ENCODE measurements at places on chromosomes 11 and 22.
A peak's percentile ranks its signal among the peaks of the same experiment; 100 is the strongest.

DNA sequence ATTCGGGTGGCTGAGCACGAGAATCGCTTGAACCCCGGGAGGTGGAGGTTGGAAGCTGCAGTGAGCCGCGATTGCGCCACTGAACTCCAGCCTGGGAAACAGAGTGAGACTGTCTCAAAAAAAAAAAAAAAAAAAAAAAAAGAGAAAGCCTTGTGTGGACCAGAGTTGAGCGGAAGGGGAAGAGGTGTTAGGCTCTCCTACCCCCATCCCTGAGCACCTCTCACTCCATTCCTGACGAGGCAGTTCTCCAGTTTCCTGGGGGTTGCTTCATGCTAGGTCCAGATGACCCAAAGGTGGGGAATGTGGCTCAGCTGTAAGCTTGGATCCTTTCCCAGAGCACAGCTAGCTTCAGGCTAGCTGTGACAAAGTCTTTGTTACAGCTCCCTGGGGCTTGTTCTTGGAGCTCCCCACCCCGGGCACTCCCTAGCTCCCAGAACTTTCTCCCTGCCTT is 8.8 kb upstream of the DNAL4 start:
- no peak for DNase-seq

DNA sequence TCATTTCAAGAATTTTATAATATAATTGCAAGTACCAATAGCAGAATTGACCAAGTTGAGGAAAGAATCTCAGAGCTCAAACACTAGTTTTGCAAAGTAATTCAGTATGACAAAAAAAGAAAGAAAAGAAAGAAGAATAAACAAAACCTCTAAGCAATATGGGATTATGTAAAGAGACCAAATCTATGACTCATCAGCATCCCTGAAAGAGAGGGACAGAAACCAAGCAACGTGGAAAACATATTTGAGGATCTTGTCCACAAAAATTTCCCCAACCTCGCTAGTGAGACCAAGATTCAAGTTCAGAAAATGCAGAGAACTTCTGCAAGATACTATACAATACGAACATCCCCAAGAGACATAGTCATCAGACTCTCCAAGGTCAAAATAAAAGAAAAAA is 203.7 kb upstream of the DDI1 start:
- no peak for DNase-seq

- no peak for DNase-seq
Measured at GRCh38 chr11:57546869-57547475, 9.6 kb downstream of the SMTNL1 start.

DNA sequence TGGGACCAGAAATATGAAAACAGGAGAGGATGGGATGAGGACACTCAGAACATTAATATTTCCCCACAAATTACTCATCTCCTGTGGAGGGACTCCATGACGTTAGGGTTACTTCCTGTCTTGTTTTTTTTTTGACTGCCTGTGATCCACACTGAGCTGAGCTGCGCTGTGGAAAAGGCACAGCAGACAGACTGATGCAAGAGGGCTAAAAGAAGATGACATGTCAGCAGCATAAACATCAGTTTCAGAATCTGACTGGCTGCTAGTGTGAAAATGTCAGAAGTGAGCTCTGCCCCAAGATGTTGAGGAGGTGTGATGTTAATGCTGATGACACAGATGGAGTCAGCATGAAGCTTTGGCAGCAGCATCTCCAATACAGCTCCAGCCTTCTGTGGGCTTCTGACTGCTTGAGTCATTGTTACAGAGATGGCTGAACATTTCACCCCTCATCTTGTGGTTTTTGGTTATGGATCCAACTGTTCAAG is 286.8 kb downstream of the BLID start:
- no peak for DNase-seq

GRCh38 chr11:66768088-66768521 is 39.1 kb upstream of the SPTBN2 start:
- no peak for DNase-seq

DNA sequence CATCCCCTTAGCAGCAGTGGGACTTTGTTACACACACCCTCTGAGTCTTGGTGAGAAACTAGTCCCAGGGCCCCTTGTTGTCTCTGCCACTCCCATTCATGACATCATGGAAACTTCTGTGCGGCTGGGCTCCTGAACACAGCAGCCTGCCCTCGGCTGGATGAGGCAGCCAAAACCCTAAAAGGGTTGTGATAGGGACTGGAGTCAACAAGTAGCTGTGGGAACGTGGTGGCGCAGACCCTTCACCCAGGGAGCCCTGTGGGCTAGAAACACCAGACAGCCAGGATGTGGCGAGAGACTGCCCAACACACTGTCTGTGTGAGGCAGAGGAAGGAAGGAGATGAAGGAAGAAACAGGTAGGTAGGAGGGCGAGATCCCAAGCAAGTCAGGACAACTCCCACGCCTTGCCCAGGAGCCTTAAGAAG is 3.9 kb downstream of the CD3D start:
- peak; percentile 66 for DNase-seq

DNA sequence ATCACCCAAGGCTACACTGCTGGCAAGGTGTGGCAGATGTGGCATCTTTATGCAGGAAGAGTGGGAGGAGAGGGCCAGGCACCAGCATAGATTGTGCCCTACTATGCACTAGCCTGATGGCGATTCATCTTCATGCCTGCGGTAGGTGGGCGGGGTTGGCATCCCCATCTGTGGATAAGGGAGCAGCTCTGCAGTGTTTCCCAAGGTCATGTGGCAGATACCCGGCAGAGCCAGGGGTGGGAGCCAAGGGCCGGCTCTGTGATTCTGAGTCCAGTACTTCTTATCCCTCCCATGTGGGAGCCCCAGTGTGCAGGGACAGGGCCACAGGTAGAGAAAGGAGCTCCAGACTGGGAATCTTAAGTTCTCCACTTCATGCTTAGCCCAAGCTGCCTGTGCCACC is 20.0 kb downstream of the CD82 start:
- DNase-seq: no peak

DNA sequence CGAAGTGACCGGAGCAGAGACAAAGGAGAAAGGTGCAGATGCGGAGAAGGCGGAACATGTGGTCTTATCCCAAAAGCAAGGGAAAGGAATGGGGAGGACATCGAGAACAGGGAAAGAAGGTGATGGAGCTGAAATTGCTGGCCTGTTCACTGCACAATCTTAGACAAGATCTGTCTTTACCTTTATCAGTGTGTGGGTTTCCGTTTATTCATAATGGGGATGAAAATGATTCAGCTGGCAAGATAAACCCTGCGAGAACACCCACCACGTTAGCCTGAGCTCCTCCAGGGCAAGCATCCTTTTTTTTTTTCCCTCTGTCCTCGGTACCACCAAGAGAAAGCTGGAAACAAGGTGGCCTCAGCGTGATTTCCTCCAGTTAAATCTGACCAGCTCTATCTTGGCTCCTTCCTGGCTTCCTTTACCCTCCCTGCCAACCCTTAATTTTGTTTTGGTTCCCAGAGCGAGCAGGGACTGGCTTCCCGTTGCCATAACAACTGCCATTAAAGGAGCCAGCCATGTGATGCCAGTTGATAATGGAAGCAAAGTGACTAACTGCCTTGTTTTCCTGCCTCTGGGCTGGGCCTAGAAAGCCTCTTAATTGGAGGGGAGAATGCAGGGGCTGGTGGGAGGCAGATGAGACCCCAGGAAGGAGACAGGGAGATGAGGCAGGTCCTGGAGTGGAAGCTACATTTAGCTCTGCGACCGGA is 4.2 kb downstream of the SGSM1 start:
- no peak for DNase-seq

DNA sequence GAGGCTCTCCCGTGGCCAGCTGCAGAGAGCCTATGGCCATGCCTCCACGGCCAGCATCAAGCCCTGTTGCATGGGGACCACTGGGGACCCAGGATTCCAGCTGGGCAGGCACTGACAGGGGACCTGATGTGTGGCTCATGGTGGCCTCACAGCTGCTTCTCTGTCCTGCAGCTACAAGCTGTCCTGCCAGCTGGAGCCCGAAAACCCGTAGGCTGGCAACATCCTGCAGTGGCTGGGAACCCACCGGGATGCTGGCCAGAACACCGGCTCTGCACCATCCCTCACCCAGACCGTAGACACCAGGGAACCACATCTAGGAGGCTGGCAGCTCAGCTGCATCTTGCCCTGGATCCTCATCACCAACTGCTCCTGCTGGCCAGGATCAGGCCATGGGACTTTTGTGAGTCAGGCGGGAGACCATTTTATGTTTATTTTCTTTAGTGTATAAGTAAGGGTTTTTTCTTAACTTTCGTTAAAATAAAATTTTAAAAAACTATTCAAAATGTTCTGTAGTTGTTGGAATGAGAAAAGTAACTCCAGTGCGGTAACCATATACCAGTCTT is 7.9 kb downstream of the RGL4 start:
- DNase-seq: no peak

DNA sequence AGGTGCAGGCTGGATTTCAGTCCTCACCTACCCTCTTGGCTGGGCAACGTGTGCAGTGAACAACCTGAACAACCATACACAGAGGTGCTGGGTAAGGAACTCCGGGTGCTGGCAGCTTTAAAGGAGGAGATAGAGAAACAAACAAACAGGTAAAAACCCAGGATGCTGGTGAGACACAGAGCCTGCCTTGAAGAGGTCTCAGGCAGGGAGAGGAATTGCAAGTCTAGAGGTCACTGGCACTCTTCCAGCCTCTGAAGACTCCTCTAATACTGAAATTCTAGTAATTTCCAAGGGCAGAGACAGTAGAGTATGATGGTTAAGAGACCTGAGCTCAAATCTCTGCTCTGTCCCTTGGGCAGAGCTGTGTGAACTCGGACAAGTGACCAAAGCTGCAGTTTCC is 192.5 kb downstream of the CEP164 start:
- DNase-seq: no peak

DNA sequence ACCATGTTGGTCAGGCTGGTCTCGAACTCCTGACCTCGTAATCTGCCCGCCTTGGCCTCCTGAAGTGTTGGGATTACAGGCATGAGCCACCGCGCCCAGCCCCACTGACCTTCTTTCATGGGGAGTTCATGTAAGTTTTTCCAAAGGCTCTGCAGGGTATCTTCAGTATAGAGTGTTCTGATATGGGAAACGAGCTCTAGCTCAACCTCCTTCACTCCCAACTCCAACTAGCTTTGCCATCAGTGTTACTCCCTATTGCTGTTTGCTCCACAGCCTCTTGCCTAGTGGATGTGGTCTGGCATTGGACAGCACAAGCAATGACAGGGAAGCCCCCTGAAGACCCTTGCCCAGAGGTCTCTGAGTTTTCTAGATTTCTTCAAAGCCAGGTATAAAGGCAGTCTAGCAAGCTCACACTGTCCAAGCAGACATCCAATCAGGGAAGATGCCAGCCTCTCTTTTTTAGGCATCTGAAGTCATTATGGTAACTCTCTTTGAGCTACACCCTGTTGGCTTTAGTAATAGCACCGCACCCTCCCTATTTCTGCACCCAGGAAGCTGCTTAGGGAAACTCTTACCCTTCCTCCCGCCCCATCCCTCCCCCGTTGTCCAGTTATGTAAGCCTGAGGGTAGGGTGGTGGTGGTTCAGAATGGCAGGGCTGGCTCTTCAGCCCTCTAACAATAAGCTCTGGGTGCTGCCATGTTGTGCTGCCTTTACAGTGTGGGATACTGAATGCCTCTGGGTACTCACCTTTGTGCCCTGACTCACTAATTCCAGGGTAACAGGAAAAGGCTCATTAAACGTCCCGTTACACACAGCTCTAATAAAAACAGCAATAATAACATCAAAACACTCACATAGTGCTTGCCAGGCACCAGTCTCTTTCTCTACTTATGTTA is 41.4 kb upstream of the CLDN5 start:
- no peak for DNase-seq

GRCh38 chr22:39434721-39435120 is 22.1 kb upstream of the MGAT3 start:
- DNase-seq: no peak

- DNase-seq: no peak
Measured at GRCh38 chr22:35558031-35558430, 17.4 kb downstream of the RASD2 start.

GRCh38 chr11:15453211-15453765 is 338.6 kb downstream of the INSC start:
- no peak for DNase-seq

- DNase-seq: peak; percentile 80
Measured at GRCh38 chr22:37933711-37934376, 19.6 kb downstream of the C22orf23 start.

DNA sequence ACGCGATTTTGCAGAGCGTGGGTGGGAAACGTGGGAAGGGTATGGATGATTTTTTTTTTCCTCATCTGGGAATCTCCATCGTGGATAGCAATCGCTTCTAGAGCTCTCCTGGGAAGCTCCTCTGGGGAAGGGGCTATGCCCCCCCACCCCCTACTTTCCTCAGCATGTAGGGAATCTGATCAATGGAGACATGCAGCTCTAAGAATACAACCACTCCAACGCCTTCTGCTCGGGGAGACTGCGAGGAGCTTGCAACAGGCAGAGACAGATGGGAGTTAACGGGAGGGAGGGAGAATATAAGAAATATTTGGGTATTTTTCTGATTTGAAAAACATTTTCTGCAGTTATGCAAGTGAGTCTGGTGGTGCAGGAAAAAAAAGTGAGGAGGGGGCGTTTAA is 104.6 kb upstream of the HSD17B12 start:
- no peak for DNase-seq

- DNase-seq: no peak
Measured at GRCh38 chr11:40602866-40603552, 856.4 kb downstream of the LRRC4C start.

DNA sequence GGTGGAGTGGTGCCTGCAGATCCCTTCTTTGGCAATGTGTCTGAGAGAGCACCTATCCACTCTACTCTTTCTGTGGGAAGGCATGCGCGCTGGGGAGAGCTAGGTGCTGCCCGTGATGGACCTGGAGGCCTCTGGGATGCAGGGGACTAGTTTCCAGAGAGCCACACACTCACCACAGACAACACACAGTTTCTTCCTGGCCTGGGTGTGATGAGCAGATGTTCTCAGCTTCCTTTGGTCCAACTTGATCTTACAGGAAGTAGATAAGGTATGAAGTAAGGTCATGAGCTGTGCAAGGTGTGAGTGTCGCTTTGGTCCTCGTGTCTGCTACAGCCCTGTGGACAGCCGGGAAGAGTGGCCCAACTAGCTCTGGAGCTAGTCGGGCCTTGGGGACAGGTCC is 27.3 kb upstream of the SUSD2 start:
- DNase-seq: no peak

DNA sequence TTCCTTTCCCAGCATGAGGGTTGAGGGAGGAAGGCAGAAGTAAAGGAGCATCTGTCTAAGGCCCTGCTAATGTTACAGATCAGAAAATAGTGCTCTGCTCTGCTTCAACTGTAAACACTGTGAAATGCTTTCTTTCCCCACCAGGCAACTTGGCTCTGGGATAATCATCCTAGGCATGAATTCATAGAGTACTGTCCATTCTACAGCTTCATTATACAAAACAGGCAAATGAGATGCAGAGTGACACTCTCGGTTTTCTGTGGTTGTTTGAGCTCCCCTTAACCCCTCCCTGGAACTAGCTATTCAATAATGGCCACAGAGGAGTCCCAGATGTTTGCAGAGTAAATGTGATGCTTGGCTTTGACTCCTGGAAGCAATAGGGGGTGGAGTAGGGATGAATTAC is 184.3 kb upstream of the CTSC start:
- no peak for DNase-seq

- no peak for DNase-seq
Measured at GRCh38 chr22:47176026-47176389, 413.6 kb downstream of the TBC1D22A start.

All from stimulated activated CD8-positive, alpha-beta memory T cell treated with anti-CD3 and anti-CD28 coated beads, Interleukin-2, amount 100 ng/mL, for 48 hours (primary cell).